ENCODE measurements at places on chromosomes 5 and 9. TPM values are rescaled to one million over a fixed set of nuclear protein-coding genes. Genes with fewer than 3 reads are reported as not detected.

The SEMA5A gene
- not detected for polyA plus RNA-seq

The ADAMTS6 gene
- polyA plus RNA-seq = 0.14 TPM

- H3K27me3 ChIP-seq = no peaks in the 10 kb centered on the region
- no peak overlapping the region for H3K27ac ChIP-seq
- no peak for DNase-seq
These were observed 194.3 kb upstream of the MAP3K1 start for GRCh38 chr5:56620903-56621677.

The DNAH5 gene
- not detected for polyA plus RNA-seq

The SPINK6 gene
- not detected for polyA plus RNA-seq

- no peak overlapping the region for H3K4me3 ChIP-seq
- H3K4me1 ChIP-seq = no peaks in the 10 kb centered on the region
- no peaks in the 10 kb centered on the region for H3K27me3 ChIP-seq
- no peaks in the 10 kb centered on the region for H3K36me3 ChIP-seq
- DNase-seq = no peak
- no peak overlapping the region for H3K27ac ChIP-seq
These were observed 83.1 kb downstream of the VCAN start for GRCh38 chr5:83554686-83555085.

- peaks cover 21% of the 10 kb centered on the region for H3K36me3 ChIP-seq
- no peak overlapping the region for H3K4me3 ChIP-seq
- no peak overlapping the region for H3K27ac ChIP-seq
- no peaks in the 10 kb centered on the region for H3K27me3 ChIP-seq
These were observed 16.0 kb downstream of the CEMIP2 start for GRCh38 chr9:71752352-71752751.

- peak; percentile 79 for DNase-seq
- peaks cover 7% of the 10 kb centered on the region for H3K4me1 ChIP-seq
- no peaks in the 10 kb centered on the region for H3K36me3 ChIP-seq
- H3K4me3 ChIP-seq = no peak overlapping the region
- peaks cover 7% of the 10 kb centered on the region for H3K27me3 ChIP-seq
These were observed 74.6 kb upstream of the CPLX2 start for GRCh38 chr5:175796536-175797499.

DNA sequence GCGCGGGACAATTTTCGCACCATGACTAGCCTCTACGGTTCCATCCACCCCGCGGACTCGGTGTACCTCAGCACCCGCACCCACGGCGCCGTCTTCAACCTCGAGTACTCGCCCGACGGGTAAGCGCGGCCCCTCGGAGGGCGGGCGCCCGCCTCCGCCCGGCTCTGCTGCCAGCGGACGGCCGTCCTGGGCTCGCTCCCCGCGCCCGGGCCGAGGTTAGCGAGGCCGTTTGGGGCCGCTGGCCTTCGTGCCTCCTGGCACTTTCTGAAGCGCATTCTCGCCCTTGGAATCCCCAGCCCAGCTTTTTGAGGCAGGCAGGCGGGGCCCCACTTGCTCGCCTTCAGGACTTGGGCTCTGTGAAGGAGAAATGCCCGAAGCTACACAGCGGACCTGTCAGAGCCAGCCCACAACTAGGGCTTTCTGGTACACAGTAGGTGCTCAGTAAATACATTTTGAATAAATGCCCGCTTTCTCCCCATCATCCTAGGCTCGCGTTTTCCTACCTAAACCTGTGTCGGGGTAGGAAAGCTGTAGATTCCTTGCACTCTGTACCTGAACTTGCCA, 772 bp downstream of the DCAF10 start:
- DNase-seq = no peak
- H3K27me3 ChIP-seq = no peaks in the 10 kb centered on the region
- no peaks in the 10 kb centered on the region for H3K36me3 ChIP-seq
- H3K27ac ChIP-seq = peak overlapping the region; percentile 69
- peak overlapping the region; percentile 97 for H3K4me3 ChIP-seq

The NUTM2G gene
- 0.12 TPM for polyA plus RNA-seq

- no peak for DNase-seq
- H3K4me3 ChIP-seq = no peak overlapping the region
- no peaks in the 10 kb centered on the region for H3K4me1 ChIP-seq
- no peaks in the 10 kb centered on the region for H3K36me3 ChIP-seq
These were observed 737.4 kb upstream of the GRAMD2B start for GRCh38 chr5:125685771-125686170.

GRCh38 chr9:115517335-115518075, 399.5 kb upstream of the TNC start:
- no peaks in the 10 kb centered on the region for H3K36me3 ChIP-seq
- H3K27me3 ChIP-seq = no peaks in the 10 kb centered on the region
- no peaks in the 10 kb centered on the region for H3K4me1 ChIP-seq
- DNase-seq = no peak
- H3K27ac ChIP-seq = no peak overlapping the region

DNA sequence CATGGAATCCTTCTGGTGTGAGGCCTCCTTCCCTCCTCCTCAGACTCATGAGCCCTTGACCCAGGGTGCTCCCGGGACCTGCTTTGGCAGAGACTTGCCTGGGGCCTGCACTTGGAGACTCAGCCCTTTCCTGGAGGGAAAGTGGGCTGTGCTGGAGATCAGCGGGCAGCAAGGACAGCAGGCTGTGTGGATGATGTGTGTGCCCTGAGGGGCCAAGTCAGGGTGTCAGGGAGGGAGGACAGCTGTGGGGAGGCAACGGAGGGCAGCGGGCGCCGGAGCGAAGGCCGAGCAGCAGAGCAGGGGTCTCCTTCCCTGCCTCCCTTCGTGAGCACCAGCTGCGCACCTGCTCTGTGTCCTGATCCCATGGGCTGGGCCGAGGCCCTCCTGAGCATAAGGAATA, 6.1 kb upstream of the CSF2 start:
- no peaks in the 10 kb centered on the region for H3K36me3 ChIP-seq
- peaks cover 9% of the 10 kb centered on the region for H3K4me1 ChIP-seq
- no peak for DNase-seq
- H3K27ac ChIP-seq = no peak overlapping the region
- H3K4me3 ChIP-seq = no peak overlapping the region

GRCh38 chr9:29830821-29831220, 2257.5 kb upstream of the C9orf72 start:
- no peaks in the 10 kb centered on the region for H3K27me3 ChIP-seq
- H3K36me3 ChIP-seq = no peaks in the 10 kb centered on the region
- no peak overlapping the region for H3K27ac ChIP-seq

DNA sequence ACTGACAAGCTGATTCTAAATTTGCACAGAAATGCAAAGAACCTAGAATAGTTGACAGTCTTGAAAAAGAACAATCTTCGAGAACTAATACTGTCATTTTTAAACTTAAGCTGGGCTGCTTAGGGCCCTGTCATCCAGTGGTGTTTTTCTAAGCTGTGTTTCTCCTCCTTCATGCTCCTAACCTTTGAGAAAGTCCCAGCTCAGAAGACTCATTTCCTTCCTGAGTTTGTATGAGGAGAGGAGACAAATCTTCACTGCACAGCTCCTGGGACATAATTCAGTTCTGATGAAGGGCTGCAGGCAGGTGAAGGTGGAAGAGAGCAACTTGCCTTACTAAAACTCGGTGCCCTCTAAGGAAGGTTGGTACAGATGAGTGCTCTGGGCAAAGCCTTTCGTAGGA, 109.5 kb upstream of the ANKRD55 start:
- no peak overlapping the region for H3K4me3 ChIP-seq
- no peaks in the 10 kb centered on the region for H3K27me3 ChIP-seq
- DNase-seq = no peak
- H3K27ac ChIP-seq = no peak overlapping the region
- H3K4me1 ChIP-seq = no peaks in the 10 kb centered on the region

The FLT4 gene
- 0.68 TPM for polyA plus RNA-seq

The IFNB1 gene
- not detected for polyA plus RNA-seq

The RETREG1 gene
- 130 TPM for polyA plus RNA-seq

DNA sequence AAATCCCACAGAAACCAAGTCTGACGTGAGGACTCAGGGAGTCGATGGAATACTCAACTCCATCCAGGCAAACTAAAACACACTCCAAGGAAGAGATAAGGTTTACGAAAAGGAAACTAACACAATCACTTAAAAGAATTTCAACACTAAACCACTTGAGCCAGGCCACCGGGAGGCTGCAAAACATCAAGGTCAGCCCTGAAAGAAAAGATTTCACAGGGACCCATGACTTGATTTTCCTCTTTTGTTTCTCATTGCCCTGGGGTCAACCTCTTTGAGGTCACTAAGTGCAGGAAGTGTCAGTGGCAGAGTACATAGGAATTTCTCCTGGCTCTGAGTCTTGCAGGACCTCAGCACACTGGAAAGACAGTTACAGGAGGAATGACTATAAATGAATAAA, 77.8 kb upstream of the TARS1 start:
- no peaks in the 10 kb centered on the region for H3K36me3 ChIP-seq
- H3K27ac ChIP-seq = no peak overlapping the region
- no peaks in the 10 kb centered on the region for H3K4me1 ChIP-seq
- no peak for DNase-seq
- no peaks in the 10 kb centered on the region for H3K27me3 ChIP-seq

GRCh38 chr5:166505067-166505466, 1786.4 kb upstream of the WWC1 start:
- no peak for DNase-seq
- no peaks in the 10 kb centered on the region for H3K36me3 ChIP-seq
- H3K4me1 ChIP-seq = no peaks in the 10 kb centered on the region
- no peak overlapping the region for H3K27ac ChIP-seq
- H3K4me3 ChIP-seq = no peak overlapping the region

The ZBTB26 gene
- 1.1 TPM for polyA plus RNA-seq

The DYNC2I2 gene
- polyA plus RNA-seq = 1.4 TPM

The TNFSF15 gene
- not detected for polyA plus RNA-seq

- H3K27ac ChIP-seq = no peak overlapping the region
- no peak for DNase-seq
- peaks cover 10% of the 10 kb centered on the region for H3K36me3 ChIP-seq
- no peaks in the 10 kb centered on the region for H3K4me1 ChIP-seq
- no peaks in the 10 kb centered on the region for H3K27me3 ChIP-seq
These were observed 31.0 kb downstream of the RNF130 start for GRCh38 chr5:180040287-180041214.

GRCh38 chr9:15155826-15156225, 151.2 kb downstream of the TTC39B start:
- no peaks in the 10 kb centered on the region for H3K4me1 ChIP-seq
- H3K27me3 ChIP-seq = no peaks in the 10 kb centered on the region
- H3K36me3 ChIP-seq = no peaks in the 10 kb centered on the region
- DNase-seq = no peak

DNA sequence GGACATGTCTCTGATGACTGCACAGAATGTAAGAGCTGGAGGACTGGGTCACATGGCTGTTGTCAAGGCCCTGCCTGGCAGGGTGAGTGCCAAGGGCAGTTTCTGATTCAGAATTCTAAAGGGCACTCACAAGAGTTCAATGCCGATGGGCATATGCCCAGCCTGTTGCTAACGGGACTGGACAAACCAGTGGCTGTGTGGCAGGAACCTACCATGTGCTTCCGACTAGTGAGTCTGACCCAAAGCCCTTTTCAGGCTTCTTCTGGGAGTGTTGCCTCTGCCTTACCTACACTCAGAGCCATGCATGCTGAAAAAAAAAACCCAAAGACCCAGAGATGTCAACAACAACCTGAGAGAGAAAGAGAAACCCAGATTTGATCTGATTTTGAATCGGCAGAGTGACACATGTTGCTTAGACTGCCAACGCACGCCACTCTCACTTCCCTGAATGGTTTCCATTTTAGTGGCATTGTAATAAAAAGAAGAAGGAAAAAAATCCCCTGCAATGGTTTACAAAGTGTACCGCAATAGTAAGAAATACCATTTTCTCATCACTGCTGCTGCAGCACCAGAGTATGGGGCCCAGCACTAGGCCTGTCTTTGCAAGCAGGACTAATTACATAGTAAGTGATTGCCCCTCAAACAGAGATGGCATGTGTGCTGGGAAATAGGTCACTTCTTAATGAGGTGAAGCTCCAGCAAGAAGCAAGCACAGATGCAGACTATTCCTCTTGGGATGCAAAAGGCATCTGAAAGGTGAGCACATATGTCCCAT, 194.3 kb downstream of the PALM2AKAP2 start:
- peak; percentile 38 for DNase-seq
- H3K4me1 ChIP-seq = no peaks in the 10 kb centered on the region
- H3K27ac ChIP-seq = no peak overlapping the region
- H3K36me3 ChIP-seq = no peaks in the 10 kb centered on the region

GRCh38 chr5:42624912-42625311, 131.7 kb upstream of the CCDC152 start:
- H3K36me3 ChIP-seq = no peaks in the 10 kb centered on the region
- H3K4me3 ChIP-seq = no peak overlapping the region
- DNase-seq = no peak
- no peaks in the 10 kb centered on the region for H3K4me1 ChIP-seq
- H3K27ac ChIP-seq = no peak overlapping the region

- peaks cover 6% of the 10 kb centered on the region for H3K36me3 ChIP-seq
- H3K27ac ChIP-seq = no peak overlapping the region
- no peak overlapping the region for H3K4me3 ChIP-seq
- H3K4me1 ChIP-seq = no peaks in the 10 kb centered on the region
- H3K27me3 ChIP-seq = no peaks in the 10 kb centered on the region
- no peak for DNase-seq
These were observed 74.2 kb downstream of the OXCT1 start for GRCh38 chr5:41796061-41796460.

The UNC5A gene
- polyA plus RNA-seq = not detected

DNA sequence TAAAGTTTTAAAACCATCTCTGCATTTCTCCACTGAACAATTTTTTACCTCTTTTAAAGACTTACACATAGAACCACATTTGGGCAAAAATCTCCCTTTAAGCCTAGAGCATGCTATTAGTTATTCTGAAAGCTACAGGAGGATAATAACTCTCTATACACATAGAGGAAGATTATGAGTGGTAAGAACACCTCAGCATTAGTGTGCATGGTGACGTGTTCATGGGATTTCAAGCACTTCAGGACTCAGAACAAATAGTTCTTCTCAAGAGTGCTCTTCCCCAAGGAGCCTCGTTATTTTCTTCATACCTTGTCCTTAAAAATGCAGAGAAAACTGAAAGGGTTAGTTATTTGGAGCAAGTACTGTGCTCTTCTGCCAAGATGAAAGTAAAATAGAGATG, 256.9 kb upstream of the TUSC1 start:
- no peak for DNase-seq
- H3K27ac ChIP-seq = no peak overlapping the region
- no peaks in the 10 kb centered on the region for H3K4me1 ChIP-seq
- H3K27me3 ChIP-seq = no peaks in the 10 kb centered on the region

GRCh38 chr5:126961702-126962101, 68.7 kb downstream of the MARCHF3 start:
- H3K36me3 ChIP-seq = no peaks in the 10 kb centered on the region
- H3K4me1 ChIP-seq = no peaks in the 10 kb centered on the region
- H3K27me3 ChIP-seq = no peaks in the 10 kb centered on the region

- no peaks in the 10 kb centered on the region for H3K27me3 ChIP-seq
- no peak for DNase-seq
- no peaks in the 10 kb centered on the region for H3K4me1 ChIP-seq
- no peak overlapping the region for H3K27ac ChIP-seq
- no peaks in the 10 kb centered on the region for H3K36me3 ChIP-seq
These were observed 28.0 kb downstream of the MARCHF3 start for GRCh38 chr5:127002390-127002789.

- DNase-seq = no peak
- H3K4me1 ChIP-seq = no peaks in the 10 kb centered on the region
- H3K4me3 ChIP-seq = no peak overlapping the region
- no peak overlapping the region for H3K27ac ChIP-seq
- H3K36me3 ChIP-seq = no peaks in the 10 kb centered on the region
- H3K27me3 ChIP-seq = no peaks in the 10 kb centered on the region
These were observed 278.8 kb downstream of the ENC1 start for GRCh38 chr5:74361406-74362358.

All from naive thymus-derived CD4-positive, alpha-beta T cell (primary cell).